Fibroblast of skin of left biceps (primary cell): ENCODE measurements at places on chromosomes 16 and 17.

DNA sequence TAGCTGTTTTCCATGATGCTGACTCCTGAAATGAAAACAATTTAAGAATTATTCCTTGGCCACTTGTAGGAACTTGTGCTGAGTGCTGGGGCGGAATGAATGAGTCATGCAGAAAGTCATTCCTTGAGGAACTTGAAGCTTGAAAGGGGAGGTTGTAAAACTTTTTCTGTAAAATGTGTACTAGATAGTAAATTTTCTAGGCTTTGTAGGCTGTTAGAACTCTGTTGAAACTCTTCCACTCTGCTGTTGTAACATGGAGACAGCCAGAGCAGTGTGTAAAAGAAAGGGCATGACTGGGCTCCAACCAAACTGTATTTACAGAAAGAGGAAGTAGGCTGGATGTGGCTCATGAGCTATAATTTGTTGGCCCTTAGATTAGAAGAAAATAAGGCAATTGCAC lies 46.1 kb downstream of the ABCA8 start:
- DNase-seq: peak; percentile 67

- no peak for DNase-seq
Measured at GRCh38 chr16:57070424-57070823, 22.0 kb upstream of the CPNE2 start.

DNA sequence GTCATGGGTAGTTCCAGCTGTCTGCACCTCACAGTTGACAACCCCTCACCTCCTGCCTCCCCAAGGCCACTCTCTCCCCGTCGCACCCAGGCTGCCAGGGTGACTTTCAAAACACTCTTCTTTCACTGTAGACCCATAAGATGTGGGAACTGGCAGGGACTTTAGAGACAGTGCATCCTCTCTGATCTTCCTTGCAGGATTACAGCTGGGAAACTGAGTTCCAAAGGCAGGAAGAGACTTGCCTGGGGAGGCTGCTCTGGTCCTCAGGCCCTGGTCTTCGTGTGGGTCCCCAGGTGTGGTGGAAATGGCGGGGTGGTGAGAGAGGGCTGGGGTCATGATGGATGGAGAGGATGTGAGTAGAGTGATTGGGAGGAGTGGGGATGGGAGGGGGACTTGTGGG lies 21.9 kb upstream of the NKD1 start:
- DNase-seq: no peak

DNA sequence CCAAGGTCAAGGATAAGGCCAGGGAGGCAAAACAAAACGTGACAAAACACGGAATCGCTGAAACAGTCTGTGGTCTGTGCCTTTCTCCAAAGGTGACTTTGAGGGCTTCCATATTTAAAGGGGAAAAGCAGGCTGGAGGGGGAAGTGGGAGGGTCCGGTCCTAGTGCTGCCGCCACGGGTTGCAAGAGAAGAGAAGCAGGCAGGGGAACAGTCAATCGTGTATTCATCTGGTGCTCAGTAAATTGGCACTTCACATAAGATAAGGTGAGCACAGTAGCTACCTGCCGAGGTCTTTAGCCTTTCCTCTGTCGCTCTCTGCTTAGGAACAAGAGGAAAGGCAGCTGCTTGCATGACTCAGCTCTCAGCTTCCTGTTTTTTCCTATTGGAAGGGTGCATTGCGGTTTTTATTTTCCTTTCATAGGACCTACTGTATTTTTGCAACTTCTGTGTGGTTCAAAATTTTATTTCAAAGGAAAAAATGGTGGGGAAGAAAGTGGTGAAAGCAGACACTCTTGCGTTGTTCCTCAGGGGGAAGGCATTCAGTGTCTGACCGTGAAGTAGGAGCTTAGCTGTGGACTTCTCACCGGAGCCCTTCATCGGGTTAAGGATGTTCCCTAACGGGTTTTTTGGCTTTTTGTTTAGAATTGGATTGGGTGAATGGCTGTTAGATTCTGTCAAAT lies 7.1 kb upstream of the LGALS3BP start:
- no peak for DNase-seq

DNA sequence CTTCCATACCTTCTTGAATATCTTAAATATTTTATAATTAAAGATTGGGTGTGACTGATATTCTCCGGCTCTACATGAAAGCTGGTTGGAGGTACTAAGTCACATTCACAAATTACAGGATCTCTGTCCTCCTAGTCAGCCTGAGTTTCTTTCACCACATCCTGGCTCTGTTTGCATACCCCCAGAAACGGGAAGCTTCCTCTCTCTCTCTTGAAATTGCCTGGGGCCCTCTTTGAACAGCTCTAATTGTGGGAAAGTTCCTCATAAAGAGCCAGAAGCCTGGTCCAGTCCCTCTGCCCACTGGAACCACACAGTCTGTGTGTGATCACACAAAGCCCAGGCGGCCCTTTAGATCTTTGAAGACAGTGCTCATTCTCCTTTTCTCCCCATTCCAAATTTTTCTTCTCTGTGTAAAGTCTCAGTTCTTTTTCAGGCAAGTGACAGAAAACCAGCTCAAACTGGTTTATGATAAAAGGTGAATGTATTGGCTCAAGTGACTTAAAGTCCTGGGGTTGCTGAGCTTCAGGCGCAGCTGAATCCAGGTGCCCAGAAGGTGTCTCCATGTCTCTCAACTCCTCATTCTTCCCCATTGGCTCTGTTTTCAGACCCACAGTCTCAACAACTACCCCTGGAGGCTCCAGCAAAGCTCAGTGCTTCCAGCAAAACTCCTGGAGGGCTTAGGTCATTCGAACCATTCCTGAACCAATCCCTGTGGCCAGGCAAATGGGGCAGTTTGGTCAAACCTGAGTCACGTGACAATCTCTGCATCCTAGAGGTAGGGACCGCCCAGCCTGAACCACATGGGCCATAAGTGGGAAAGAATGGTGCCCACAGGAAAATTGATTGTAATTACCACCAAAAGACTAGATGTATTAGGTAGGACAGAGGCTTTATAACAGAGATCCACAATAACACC lies 8.5 kb upstream of the RAI1 start:
- no peak for DNase-seq

DNA sequence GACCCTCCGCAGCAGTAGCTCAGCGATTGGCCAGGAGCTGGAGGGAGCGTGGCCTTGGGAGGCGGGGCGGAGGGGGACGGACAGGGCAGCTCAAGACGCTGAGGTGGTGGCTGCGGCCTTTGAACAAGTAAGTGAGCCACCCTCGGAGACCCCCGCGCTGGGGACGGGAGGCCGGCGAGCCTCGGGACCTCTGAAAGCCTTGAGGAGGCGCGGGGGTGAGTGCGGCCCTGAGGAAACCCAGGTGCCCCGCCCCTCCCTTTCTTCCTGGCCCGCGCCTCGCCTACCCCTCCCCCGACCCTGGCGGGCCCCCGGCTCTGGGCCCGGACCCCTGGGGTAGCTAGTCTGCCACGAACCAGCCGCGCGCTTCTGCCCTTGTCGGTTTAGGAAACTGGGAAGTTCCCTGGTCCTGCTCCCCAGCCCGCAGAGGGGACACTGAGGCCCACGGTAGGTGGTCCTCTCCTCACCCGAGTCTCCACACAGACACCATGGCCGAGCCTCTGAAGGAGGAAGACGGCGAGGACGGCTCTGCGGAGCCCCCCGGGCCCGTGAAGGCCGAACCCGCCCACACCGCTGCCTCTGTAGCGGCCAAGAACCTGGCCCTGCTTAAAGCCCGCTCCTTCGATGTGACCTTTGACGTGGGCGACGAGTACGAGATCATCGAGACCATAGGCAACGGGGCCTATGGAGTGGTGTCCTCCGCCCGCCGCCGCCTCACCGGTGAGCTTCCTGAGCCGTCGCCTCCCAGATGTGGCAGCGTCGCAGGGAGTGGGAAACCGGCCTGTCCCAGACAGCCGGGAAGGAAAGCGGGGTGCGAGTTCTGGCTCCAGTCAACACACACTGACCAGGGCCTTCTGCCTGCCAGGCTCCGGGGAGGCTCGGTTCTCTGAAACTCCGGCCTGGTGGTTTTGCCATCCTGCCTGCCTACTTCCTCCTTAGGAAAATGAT lies at the start of gene MAPK7:
Gene MAPK7, plus strand, starts transcription at position 83 of the 945 bp plus-strand sequence. Its CDS starts 403 bp downstream, at position 486.
- no peak for DNase-seq

- no peak for DNase-seq
Measured at GRCh38 chr16:89525146-89525913, 17.1 kb downstream of the SPG7 start.

- DNase-seq: no peak
Measured at GRCh38 chr17:10276436-10276835, 78.0 kb upstream of the GAS7 start.

DNA sequence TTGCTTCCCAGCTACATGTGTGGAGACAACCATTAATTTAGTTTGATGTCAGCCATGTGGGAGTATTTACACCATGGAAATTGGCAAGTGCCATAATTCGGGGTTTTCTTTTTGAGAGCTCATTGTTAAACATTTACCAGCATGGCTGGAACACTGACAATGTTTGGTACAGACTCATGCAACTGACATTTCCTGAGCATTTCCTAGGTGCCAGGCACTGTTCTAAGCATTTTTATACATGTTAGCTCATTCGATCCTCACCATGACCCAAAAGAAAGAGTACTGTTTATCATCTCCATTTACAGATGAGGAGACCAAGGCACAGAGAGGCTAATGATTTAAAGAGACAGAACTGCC lies 86.9 kb downstream of the FOXL1 start:
- DNase-seq: no peak

DNA sequence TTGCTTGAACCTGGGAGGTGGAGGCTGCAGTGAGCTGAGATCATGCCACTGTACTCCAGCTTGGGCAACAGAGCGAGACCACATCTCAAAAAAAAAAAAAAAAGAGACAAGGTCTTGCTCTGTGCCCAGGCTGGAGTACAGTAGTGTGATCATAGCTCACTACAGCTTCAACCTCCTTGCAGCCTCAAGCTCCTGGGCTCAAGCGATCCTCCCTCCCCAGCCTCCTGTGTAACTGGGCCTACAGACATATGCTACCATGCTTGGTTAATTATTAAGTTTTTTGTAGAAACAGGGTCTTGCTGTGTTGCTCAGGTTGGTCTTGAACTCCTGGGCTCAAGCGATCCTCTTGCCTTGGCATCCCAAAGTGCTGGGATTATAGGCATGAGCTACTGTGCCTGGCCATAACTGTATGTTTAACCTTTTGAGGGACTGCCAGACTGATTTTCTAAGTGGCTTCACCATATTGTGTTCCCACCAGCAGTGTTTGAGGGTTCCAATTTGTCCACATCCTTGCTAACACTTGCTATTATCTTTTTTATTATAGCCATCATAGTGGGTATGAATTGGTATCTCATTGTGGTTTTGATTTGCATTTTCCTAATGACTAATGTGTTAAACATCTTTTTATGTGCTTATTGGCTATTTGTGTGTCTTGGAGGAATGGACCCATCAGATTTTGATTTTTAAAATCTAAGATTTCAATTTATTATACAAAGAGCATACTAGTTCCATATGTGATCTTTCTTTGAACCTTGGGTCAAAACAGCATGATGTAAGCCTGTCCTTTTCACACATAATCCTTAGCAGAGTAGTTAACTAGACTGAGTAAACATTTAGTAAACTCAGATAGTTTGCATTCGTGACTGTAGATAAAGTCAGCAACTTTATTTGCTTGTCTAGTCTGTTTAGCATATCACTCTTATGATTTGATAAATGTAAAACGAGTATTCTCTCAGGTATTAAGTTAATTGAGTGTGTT lies 38.1 kb upstream of the KPNB1 start:
- no peak for DNase-seq

GRCh38 chr16:66596986-66597848 lies 7.3 kb upstream of the CMTM3 start:
- DNase-seq: no peak

DNA sequence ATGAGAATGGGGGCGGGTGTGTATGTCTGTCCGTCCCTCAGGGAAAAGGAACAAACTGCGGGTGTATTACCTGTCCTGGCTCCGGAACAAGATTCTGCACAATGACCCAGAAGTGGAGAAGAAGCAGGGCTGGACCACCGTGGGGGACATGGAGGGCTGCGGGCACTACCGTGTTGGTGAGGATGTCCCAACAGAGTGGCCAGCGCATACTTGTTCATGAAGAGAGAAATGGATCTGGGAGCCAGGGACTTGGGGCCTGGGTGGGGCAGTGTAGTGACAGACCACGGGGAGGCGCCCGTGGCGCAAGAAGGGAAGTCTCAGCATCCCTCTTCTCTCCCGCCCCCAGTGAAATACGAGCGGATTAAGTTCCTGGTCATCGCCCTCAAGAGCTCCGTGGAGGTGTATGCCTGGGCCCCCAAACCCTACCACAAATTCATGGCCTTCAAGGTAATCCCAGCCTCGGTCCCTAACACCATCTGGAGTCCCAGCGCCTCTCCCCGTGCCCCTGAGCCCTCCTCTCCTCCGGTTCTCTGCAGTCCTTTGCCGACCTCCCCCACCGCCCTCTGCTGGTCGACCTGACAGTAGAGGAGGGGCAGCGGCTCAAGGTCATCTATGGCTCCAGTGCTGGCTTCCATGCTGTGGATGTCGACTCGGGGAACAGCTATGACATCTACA lies 3.5 kb upstream of the C17orf107 start:
- DNase-seq: no peak

DNA sequence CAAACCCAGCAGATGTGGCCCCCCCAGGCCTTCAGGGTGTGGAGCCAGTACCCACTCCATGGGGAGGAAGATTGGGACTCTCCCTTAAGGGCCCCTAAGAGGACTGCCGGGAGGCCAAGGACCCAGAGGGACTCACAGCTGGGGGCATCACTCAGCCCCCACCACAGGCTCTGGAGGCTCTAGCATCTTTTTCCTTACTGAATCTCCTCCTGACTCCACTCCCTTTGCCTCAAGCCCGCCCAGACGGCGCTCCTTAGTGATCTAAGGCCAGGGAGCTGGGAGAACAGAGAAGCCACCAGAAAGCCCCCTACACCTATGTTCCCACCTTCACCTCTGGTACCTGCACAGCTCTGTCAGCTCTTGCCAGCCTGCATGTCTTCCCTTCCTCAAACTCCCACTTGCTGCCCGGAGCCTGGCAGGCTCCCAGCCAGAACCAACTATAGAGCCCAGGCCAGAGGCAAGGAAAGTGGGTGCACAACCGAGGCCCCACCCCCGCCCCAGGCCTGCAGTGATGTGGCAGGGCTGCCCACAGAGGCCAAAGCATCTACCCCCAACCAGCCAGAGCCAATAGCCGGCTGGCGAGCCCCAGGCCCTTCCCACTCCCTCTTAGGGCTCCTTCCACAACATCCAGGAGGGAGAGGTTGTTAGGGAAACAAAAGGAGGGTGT lies 22.3 kb upstream of the MPO start:
- no peak for DNase-seq

DNA sequence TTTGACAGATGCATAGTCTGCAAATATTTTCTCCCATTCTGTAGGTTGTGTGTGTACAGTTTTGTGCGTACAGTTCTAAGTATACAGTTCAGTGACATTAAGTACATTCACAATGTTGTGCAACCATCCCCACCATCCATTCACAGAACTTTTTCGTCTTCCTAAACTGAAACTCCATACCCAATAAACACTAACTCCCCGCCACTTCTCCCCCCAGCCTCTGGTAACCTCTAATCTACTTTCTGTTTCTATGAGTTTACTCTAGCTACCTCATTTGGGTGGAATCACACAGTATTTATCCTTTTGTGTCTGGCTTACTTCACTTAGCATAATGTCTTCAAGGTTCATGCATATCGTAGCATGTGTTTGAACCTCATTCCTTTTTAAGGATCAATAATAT lies 14.3 kb downstream of the PIK3R5 start:
- DNase-seq: no peak

GRCh38 chr17:43548689-43549379 lies 2.7 kb upstream of the ETV4 start:
- DNase-seq: no peak
